ENCODE measurements at places on chromosomes 16 and 17.

DNA sequence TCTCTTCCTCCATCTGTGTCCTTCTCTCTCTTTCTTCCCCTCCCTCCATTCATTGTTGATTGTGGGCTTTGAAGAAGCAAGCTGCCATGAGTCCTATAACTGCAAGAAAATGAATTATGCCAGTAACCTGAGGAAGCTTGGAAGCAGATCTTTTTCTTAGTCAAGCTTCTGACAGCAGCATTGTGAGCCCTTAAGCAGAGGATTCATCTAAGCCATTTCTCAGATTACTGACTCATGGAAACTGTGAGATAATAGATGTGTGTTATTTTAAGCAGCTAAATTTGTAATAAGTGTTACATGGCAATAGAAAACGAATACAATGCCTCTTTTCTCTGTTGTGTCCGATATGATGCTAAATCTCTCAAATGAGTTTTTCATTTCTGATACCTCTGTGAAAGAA lies 1109.7 kb downstream of the CDH11 start:
- DNase-seq = peak; percentile 36

DNA sequence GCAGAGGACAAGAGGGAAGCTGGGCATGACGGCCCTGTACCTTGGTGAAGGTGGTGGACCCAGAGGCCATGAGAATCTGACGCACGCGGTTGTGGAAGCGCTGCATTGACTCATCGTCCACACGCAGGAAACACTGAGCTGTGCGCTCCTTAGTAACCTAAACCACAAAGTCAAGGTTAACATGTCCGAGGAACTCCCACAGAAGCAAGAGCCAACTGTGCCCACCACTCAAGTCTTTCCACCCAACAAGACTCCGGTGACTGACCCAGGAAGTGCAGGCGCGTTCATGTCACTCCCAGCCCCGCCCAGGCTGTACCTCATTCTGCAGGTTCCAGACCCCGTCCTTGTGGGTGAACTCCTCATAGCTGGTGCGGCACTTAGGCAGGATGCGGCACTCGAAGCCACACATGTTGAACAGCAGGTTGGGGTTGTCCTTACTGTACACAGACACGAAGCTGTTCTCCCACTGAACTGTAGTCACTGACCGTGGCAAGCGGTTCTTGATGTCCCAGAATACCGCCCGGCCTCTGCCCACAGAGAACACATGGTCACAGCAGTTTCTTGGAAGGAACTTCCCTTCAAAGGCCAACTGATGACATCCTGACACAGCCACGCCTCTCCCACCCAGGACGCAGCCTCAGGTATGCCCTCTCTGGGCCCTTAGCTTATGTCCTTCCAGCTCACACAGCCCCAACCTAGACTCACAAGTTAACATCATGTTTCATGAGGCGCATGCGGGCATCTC lies 11.5 kb downstream of the PRPF8 start:
- no peak for DNase-seq

DNA sequence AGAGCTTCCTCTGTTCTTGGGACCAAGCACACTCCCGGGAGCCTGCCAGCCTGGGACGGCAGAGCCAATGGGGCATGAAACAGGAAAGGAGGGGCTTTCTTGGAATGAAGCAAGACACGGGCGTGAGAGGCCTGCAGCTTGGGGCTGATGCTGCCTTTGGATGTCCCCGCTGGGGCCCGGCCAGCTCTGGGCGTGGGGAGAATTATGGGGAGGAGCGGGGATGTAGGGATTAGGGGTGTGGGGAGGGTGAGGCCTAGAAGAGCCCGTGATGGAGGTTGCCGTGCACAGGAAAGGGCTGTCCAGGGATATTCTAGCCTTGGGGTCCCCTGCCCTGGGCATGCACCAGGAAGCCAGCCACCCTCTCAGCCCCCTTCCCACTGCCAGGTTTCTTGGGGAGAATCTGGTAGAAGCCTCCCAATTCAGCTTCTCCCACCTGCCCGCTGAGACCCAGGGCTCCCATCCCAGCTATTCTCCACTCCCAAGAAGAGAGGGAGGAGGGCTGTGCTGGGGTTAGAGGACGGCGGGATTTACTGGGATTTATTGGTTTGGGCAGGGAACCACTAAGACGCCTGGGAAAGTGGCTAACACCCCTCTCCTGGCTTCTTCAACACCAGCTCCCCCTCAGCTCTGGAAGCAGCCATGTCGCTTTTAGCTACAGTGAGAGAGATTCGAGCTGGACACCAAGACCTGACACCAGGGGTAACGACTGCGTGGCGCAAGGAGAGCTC lies 20.0 kb upstream of the NXPH3 start:
- no peak for DNase-seq

DNA sequence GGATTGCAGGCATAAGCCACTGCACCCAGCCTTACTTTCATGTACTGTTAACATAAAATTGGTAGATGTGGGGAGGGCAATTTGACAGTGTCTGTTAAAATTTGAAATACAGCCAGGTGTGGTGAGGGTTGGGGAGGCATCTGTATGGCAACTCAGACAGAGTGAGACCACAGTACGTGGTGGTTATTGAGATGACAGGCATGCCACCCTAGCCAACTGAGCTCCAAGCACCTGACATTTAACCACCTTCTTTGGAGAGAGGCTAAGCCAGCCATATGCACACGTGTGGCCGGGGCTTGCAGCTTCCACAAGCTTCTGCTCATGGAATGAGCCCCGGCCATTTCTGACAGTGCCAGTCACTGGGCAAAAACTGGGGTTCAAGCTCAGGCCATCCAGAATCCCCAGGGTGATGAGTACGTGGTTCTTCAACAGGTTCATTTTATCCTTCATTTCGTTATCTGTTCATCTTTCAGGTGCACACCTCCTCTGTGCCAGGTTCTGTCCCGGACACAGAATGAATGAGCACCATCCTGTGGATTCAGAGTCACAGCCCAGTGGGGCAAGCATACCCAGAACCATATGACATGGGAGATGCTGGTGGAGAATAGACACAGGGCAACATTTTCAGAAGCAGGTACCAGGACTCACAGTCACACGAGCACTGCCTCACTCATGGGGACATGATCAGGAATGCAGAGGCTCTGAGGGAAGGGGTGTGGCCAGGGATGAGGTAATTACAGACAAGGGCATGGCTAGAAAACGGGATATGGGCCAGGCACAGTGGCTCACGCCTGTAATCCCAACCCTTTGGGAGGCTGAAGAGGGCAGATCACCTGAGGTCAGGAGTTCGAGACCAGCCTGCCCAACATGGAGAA lies 36.2 kb downstream of the C16orf82 start:
- DNase-seq = no peak

DNA sequence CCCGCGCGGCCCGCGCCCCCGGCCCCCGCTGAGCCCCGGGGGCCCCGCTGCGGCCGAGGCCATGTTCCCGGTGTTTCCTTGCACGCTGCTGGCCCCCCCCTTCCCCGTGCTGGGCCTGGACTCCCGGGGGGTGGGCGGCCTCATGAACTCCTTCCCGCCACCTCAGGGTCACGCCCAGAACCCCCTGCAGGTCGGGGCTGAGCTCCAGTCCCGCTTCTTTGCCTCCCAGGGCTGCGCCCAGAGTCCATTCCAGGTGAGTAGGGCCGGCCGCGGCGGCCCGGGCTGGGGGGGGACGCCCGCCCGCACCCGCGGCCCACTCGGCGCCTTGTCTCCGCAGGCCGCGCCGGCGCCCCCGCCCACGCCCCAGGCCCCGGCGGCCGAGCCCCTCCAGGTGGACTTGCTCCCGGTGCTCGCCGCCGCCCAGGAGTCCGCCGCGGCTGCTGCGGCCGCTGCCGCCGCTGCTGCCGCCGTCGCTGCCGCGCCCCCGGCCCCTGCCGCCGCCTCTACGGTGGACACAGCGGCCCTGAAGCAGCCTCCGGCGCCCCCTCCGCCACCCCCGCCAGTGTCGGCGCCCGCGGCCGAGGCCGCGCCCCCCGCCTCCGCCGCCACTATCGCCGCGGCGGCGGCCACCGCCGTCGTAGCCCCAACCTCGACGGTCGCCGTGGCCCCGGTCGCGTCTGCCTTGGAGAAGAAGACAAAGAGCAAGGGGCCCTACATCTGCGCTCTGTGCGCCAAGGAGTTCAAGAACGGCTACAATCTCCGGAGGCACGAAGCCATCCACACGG lies 504 bp downstream of the MAZ start:
- DNase-seq = peak; percentile 53

- DNase-seq = no peak
Measured at GRCh38 chr17:29197516-29198272, 17.5 kb upstream of the MYO18A start.

DNA sequence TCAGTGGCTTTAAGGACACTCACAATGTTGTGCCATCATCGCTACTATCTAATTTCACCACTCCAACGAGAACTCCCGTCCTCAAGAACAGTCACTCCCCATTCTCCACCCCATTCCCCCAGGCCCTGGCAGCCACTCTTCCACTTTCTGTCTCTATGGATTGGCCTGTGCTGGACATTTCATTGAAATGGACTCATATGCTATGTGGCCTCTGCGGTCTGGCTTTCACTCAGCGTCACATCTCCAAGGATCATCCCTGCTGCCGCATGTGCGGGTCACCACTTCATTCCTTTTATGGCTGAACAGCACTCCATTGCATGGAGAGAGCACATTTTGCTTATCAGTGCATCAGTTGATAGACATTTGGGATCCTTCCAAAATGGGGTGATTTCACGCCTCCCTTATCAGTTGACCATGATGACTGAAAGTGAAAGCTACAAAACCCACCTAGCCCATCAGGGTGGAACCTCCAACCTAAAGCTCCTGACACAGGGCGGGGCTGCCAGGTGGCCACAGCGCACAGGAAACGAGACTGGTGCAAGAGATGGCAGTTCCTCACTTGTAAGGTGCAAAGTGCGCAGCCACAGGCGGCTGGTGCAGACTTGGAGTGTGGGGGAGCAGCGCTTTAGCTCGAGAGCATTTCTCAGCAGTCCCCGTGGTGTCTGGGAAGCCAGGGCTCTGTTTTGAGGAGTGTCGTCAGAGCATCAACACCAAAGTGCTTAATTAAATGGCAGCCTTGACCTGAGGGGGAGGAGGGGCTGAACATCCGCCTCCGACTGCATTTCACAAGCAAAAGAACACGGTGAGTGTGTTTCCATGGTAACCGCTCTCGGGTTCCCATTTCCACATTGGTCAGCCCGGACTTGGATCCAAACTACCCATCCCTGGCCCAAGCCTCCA lies 23.8 kb downstream of the COTL1 start:
- no peak for DNase-seq

DNA sequence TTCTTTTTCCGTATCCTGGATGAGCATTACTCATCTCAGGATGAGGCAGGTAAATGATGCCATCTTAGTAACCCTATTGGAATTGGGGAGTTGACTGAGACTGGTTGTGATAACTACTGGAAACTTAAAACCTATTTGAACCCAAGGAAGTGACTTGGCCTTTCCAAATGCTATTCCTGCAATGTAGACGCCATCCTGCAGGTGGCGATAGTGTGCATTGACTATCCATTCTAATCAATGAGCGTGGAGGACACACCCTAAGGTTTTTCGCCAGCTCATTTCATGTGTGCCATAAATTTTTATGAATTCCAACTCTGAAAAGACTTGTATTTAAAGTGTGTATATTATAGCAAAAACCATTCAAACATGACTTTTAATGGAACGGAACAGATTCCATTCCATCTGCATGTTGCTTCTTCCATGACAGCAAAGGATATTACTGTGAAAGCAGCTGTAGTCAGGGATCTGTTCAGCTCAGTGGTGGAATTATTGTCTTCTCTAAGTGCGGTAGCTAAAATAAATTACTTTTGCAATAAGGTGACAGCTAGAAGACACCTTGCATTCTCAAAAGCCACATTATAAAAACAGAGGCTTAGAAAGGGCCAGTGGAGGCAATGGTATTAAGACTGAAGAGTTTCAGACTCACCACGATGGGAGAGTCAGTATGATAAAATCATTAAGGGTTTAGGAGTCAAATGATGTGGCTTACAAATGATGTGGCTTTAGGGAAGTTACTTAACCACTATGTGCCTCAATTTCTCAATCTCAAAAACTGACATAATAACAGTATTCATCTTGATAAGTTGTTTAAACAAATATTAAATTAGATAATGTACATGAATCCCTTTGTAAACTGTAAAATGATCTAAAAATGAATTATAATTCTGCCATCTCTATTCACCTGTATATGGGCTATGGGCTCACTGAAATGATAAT lies 55.5 kb downstream of the SYT17 start:
- DNase-seq = no peak

DNA sequence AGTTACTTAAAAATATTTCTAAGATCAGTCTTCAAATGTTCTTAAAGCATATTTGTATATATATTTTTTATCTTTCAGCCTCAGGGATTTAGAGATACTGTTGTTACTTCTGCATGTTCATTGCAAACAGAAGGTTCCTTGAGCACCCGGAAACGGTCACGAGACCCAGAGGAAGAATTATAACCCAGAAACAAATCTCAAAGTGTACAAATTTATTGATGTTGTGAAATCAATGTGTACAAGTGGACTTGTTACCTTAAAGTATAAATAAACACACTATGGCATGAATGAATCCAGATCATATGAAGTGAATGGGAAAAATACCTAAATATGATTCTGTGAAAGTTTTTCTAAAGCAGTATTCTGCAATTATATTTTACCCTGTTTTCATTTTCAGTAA lies 21.6 kb upstream of the PPM1E start:
- DNase-seq = no peak

DNA sequence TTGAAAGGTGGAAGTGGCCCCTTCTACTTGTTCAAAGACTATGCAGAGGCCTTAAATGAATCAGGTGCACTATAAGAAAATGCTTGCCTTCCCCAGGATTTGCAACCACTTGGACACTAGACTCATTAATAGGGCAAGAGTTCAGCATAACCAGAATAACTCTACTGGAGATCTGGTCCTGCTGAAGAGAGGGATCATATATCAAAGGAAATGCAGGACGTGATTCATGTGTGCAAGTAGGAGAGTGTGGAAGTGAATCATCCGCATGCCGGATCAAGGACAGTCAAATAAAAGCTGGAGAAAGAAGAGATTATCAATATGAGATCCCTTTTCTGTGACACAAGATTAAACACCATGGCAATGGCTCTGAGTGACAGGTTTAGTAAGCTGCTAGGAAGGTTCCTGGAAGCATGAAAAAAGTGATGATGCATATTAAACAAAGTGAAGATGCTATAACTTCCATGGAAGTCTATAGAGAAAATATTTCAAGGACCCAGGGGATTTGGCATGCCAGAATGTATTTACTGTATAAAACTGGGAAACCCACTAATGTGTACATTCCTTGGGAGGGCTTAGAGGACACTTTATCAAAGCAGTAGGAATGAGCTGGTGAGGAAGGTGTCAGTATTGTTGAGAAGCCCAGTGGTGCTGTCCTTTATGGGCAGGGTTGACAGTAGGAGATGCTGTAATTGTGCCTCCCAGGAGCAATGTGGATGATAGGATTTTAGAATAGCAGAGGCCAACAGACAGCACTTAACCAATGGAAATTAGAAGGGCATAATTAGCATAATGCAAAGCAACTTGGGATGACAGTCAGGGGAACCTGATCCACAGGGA lies 133.1 kb downstream of the ABCA8 start:
- DNase-seq = peak; percentile 87
